ENCODE measurements at places on chromosomes 7 and 10.

- DNase-seq, result peak; percentile 38
Measured at GRCh38 chr7:128530855-128531104, 54.2 kb downstream of the METTL2B start.

- no peak for DNase-seq
Measured at GRCh38 chr7:87999261-87999660, 65.2 kb downstream of the ADAM22 start.

DNA sequence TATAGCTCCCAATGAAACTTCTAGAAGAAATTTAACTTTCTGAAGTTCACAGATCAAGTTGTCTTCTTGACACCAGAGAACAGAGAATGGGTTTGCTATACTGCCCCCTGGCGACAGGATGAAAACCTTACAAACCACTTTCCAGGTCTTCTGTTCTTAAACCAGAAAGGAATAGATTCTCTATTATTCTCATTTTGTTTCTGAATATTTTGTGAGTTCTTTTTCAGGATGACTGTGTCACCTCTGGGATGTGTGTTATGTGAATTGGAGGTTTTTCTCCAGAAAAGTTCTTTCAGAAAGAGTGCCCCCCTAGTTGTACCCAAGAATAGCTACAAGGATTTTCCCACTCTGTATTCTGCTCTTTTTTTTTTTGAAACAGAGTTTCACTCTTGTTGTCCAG lies 6.3 kb downstream of the IFT22 start:
- DNase-seq, result peak; percentile 5

- no peak for DNase-seq
Measured at GRCh38 chr7:108360058-108360800, 96.0 kb downstream of the NRCAM start.

DNA sequence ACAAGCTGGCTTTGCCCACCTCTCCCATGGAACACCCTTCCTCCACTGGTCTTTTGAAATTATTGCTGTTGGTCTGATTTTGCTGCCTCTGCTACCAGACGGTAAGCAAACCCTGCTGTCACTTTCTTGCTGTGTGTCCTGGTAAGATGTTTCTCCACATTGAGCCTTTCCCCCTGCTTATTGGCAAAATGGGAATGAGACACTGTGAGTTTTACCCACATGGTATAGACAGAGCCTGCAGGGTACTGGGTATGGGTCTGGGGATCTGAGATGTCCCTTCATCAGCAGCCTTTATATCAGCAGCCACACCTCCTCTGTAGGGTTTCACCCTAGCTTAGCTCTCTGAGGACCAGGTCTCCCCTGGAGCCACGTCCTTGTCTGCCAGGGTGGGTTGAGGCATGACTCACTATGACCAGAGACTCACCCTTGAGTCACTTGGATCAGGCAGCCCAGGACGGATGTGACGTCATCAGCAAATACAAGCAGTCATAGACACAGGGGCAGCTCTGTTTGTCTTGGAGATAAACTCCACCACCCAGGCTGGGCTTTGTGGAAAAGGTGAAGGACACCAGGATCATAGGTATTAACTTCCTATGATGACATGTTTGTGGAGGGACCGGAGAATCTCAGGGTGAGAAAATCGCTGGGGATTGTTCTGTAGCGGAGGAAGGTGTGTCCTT lies 17.9 kb upstream of the BAIAP2L1 start:
- DNase-seq, result no peak

- no peak for DNase-seq
Measured at GRCh38 chr7:30975256-30975899, 11.6 kb downstream of the GHRHR start.

GRCh38 chr7:19442016-19442785 lies 266.6 kb downstream of the POLR1F start:
- DNase-seq, result no peak

DNA sequence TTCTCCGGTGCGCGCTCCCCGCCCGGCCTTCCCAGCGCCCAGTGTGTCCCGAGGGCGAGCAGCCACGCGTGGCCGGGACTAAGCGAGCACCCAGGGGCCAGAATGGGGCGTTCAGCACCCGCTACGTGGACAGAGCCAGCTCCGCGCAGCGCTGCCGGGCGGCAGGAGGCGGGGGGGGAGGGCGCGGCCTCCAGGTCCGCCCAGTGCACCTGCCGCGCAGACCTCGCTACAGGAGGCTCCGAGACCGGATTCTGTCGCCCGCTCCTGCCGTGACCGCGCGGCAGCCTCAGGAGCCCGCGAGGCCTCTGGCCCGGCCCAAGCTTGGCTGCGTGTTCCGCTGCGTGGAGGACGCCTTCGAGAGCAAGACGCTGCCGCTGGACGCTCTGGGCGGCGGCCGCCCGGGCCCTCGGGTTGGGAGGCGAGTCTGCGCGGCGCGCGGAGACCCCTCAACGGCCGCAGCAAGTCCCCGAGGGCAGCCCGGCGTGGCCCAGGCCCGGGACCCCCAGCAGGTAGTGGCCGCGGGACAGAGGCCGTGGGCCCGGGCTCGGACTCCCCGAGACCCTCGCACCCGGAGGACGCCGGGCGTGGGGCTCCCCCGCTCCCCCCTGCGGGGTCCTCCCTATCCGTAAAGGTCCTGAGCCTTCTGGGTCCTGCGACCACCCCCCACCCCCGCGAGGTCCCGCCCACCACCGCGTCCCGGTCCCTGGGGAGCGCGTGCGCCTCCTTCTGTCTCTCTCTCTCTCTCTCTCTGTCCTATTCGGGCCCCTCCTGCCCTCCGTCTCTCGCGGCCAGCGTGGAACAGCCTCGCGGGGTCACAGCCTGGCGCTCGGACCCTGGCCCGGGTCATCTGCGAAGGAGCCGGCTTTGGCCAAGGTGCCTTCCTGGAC lies 904 bp upstream of the DPYSL4 start:
- peak; percentile 30 for DNase-seq

GRCh38 chr10:126090911-126091728 lies 194.8 kb downstream of the FANK1 start:
- no peak for DNase-seq

GRCh38 chr10:3419719-3420495 lies 247.3 kb upstream of the PITRM1 start:
- DNase-seq, result no peak

DNA sequence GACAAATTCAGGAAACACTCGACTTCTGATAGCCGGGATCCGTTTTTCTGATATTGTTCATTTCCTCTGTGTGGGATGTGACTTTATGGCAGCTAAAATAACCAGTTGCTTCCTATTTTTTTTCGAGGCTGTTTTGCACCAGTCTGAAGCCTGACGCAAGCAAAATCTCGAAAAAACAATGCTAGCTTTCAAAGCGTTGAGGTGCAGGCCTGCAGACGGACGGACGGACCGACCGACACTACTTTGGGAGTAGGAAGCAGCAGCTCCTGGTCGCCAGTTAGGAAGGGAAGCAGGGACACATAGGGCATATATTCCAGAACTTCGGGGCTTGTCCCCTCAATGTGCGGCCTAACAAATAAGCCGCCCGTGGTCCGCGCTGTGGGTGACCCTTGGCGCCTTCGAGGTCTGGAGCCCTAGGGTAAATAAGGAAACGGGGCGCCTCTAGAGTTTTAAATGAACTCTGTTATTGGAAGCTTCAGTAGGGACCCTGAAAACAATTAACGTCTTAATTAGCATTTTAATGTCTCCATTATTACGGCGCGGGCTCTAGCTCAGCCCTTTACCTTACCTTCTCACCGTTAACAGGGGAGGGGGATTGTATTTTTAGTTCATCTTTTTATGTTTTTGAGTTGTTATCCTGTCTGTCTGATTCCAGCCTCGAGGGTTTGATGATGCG lies 1.3 kb downstream of the HHEX start:
- no peak for DNase-seq

- DNase-seq, result peak; percentile 33
Measured at GRCh38 chr7:28180364-28181147, at the start of gene JAZF1. Gene JAZF1 (minus strand): TSS chr7:28180795.

DNA sequence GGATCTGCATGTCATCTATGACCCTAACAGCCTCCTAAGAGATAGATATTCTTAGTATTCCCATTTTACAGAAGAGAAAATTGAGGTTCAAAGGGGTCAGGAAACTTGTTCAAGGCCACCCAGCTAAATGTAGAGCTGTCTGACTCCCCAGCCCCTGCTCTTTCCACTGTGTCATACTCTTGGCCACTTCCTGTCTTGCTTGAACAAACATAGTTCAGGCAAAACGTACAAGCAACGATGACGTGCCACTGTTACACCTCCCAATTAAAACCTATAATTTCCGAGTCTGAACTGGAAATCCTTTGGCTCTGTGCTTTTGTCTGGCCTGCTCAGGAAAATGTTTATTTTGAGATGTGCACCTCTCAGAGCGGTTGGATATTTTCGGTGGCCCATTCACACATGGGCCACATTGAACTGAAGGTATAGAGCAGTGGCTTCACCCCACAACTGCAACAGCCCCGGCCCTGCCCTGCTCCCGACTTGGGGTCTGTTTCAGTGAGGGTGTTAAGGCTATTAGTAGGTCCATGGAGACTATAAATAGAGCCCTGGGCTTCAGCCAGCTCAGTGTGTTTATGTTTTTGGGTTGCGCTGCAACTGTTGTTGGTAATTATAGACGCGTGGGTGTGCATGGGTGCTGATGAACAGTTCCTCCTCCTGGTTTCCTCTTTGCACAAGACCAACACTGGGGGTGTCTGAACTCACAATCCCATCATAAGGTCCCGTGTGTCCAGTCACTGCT lies 172.3 kb upstream of the ADO start:
- DNase-seq, result no peak

- no peak for DNase-seq
Measured at GRCh38 chr7:1973321-1974251, 259.2 kb downstream of the MAD1L1 start.

DNA sequence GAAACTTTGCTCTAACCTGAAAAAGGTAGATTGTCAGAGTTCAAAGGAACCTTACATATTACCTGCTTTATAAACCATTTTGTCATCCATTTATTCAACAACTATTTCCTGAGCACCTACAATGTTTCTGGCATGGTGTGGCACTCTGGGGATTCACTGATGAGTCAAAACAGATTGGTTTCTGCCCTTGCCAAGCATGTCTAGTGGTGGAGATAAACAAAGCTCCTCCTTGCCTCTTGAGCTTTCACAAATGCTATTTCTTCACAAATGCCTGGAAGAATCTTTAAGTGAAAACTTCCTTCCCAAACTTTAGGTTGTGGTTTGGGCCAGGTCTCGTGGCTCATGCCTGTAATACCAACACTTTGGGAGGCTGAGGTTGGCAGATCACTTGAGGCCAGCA lies 85.1 kb upstream of the RELN start:
- no peak for DNase-seq

DNA sequence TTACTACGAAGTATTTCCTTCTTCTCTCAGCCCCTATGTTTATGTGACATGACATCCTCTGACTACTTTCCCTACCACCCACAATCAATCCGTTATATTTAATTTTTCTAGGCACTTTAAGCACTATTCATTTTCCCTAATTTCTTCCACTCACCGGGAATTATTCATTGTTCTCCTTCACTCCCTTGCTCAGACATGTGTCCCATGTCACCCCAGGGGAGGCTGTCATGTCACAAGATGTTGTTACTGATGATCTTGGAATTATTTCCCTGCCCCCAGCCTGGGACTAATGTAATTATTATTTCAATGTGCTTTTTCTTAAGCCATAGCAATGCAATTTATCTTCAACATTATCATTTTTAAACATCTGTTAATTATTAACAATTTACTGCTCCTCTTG lies 317.2 kb downstream of the PHF14 start:
- DNase-seq, result no peak

DNA sequence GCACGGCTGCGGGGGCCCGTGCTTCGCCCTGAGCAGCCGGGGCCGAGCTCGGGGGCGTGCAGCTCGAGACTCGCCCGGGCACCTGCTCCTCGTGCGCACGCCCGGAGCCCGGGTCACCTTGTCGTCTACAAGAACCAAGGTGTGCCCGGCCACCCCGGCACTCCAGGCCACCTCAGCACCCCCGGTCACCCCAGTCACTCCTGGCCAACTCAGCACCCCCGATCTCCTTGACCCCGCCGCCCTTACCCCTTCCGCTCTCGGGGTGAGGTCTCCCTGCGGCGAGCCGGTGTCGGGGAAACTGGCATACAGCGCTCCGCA lies 268 bp upstream of the IGFBP3 start:
- DNase-seq, result no peak

GRCh38 chr10:66799474-66799873 lies 126.4 kb upstream of the LRRTM3 start:
- DNase-seq, result no peak

GRCh38 chr10:10821926-10822325 lies 195.7 kb upstream of the CELF2 start:
- DNase-seq, result no peak

- DNase-seq, result no peak
Measured at GRCh38 chr10:46296641-46297141, 9.9 kb downstream of the ANTXRL start.

All from effector CD8-positive, alpha-beta T cell (primary cell).